Left forelimb (tissue), 1 donor: ENCODE measurements at places on chromosomes 2 and 18.

- no peak for DNase-seq
Measured at GRCh38 chr2:39059366-39059952, 61.4 kb downstream of the SOS1 start.

- DNase-seq: no peak
Measured at GRCh38 chr2:217113491-217113890, 253.6 kb upstream of the TNP1 start.

DNA sequence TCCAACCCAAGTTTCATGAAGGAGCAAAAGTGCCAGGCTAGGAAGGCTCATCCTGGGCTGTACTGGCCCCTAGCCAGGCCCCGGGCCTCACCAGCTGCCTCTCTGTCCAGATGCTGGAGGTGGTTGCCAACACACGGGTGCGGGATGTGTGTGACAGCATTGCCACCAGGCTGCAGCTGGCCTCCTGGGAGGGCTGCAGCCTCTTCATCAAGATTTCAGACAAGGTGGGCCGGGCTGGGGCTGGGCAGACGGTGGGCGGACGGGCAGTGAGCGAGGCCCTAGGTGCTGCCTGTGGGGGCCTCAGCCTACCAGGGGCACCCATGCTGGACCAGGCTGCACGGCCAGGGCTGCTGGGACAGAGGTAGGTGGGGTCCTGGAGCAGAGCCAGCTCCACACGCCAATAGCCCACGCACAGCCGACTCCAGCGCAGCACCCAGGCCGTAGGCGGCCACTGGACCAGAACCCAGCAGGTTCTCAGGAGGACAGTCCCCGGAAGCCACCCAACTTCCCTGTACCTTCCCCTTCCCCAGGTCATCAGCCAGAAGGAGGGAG is 11.8 kb upstream of the GPR17 start:
- no peak for DNase-seq

DNA sequence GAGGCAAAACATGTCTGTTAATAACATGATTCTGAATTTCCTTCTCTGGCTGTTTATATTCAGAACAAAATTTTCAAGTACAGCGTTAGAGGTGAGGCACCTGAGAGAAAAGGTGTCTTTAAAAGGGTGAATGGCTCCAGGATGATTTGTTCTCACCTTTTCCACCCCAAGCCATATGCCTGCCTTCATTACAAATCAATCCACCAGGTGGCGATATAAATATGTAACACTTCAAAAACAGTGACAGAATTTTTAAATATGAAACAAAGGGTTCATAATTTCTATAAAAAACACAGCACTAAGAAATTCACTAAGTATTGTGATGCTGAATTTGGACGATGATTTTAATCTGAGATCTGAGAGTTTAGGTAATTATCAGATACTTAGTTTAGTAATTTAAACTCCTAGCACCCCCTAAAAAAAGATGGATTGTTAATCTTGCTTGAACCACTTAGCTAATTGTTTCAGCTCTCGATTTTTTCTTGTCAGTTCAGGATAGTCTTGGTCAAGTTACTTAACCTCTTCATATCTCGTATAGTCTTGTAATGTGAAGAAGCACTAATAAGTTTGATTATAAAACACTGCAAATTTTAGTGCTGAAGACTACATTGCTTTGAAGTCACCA is 528.8 kb downstream of the CPS1 start:
- DNase-seq: no peak

GRCh38 chr2:163736433-163737189 is 803 bp upstream of the FIGN start:
- no peak for DNase-seq

DNA sequence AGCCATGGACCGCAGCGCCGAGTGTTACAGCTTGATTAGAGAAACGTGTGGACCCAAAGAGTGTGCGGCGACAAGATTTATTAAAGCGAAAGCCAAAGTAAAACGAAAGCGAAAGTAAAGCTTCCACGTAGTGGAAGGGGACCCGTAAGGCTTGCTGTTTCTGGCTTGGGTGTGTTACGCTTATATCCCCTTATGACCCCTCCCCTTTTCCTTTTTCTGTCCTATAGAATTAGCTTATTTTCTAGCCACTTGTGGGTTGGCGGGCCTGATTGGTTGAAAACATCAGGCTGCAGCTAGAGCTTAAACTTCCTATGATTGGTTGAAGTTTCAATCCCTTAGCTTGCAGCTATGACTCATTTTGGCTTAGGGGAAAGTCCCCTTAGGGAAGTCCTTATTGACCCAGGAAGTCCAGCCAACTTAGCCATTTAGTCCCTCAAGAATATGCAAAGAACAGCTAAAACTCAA is 969.7 kb downstream of the DCDC2C start:
- DNase-seq: no peak

DNA sequence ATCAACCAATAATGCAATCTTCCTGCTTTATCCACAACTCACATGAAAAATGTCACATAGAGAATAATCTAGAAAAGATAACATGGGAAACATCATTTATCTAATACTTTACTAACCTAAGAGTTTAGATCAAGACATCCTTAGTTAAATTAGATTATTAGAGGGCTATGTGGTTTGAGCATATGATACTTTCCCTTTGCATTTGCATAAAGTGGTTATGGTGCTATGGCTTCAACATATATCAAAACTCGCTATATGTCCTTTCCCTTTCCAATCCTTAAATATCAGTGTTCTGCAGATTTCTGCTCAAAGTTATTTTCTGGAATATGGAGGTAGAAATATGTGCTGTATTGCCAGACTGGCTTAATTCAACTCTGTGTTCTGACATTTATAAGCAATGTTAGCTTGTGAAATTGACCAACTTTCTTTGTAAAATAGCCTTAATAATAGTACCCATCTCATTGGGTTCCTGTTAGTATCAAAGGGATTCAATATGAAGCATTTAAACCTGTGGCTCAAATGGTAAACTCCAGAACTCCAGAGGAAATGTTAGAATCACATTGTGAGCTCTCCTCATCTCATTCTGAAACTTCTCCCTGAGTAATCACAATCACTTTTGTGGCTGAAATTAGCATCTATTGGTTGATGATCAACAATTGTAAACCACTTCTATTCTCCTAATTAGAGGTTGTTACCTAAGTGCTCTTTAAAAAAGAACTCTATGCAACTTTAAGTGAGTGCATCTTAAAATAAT is 1089.9 kb upstream of the SLC39A10 start:
- DNase-seq: no peak

GRCh38 chr2:143787674-143788073 is 658.5 kb downstream of the ARHGAP15 start:
- no peak for DNase-seq

GRCh38 chr2:237430861-237431260 is 16.9 kb upstream of the COL6A3 start:
- DNase-seq: no peak

GRCh38 chr2:8985561-8986326 is 17.7 kb downstream of the MBOAT2 start:
- DNase-seq: no peak

- no peak for DNase-seq
Measured at GRCh38 chr2:190443055-190443454, 34.9 kb downstream of the MFSD6 start.

DNA sequence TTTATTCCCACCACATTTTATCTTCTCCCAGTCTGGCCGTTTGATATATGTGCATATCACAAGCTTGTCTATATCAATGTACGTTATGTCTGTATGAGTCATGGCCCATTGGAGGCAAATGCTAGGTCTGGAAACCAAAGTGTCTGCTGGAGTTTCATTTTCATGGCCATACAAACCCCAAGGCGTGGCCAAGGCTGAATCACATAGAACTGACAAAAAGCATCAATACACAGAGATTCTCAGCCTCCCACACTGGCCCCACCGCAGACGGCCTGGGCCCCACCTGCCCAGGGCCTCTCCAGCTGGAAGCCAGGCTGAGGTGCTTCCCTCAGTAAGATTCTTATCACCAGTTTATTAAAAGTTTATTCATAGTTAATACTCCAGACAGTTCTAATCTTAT is 40.5 kb upstream of the SALL3 start:
- no peak for DNase-seq

GRCh38 chr2:65081232-65081685 is 25.0 kb downstream of the CEP68 start:
- no peak for DNase-seq

DNA sequence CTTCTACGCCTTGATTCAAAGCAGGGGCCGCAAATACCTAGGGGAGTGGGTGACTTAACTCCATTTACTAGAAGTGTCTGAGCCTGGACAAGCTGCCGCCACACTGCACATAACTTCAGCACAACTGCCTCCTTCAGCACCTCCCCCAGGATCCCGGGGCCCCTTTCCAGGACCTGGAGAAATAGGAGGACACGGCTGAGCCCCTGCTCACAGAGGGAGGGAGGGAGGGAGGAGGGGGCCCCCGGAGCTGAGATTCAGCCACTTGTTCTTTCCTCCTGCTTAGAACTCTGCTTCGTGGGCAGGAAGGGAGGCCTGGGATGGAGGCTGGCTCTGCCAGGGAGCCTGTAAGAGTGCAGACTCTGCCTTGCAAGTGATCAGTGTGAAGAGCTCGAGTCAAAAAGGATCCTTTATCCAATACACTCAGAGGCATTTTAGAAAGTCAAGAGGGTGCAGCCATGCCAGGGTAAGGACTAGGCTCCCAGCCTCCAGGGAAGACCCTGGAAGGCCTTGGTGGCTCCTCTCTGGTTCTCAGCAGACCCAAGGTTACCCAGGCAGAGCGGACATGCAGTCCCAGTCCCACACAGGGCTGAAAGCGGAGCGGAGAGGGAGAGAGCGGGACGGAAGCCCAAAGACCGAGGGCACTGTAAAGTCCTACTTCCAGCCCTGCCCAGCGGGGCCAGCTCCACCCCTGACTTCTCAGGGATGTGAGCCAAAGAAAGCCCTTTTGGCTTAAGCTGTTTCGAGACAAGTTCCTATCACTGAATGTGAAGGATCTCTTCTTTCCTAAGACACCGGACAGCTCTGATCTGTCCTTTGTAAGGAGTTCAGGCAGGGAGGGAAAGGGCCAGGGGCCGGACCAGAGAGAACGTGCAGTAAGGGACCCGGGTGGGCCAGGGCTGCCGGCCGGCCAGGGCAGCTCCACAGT is 8.6 kb upstream of the ARMC9 start:
- no peak for DNase-seq

GRCh38 chr18:76983613-76984051 is 149.0 kb downstream of the MBP start:
- DNase-seq: peak; percentile 53

- DNase-seq: no peak
Measured at GRCh38 chr2:210562502-210563080, 6.2 kb downstream of the CPS1 start.

- no peak for DNase-seq
Measured at GRCh38 chr2:45993476-45993991, 303.7 kb upstream of the EPAS1 start.

- DNase-seq: no peak
Measured at GRCh38 chr2:38907743-38908562, 18.3 kb downstream of the ARHGEF33 start.

GRCh38 chr2:60589104-60589503 is 35.6 kb upstream of the BCL11A start:
- DNase-seq: no peak

DNA sequence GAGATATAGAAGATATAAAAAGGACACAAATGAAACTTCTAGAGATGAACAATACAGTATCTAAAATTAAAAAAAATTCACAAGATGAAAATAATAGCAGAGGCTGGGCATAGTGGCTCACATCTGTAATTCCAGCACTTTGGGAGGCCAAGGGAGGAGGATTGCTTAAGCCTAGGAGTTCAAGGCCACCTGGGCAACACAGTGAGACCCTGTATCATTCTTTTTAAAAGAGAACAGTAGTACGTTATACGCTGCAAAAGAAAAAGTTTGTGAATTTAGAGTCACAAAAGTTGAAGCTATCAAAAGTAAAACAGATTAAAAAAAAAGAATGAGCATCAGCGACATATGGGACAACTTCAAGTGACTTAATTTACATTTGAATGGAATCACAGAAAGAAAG is 81.6 kb upstream of the ZFP36L2 start:
- no peak for DNase-seq

DNA sequence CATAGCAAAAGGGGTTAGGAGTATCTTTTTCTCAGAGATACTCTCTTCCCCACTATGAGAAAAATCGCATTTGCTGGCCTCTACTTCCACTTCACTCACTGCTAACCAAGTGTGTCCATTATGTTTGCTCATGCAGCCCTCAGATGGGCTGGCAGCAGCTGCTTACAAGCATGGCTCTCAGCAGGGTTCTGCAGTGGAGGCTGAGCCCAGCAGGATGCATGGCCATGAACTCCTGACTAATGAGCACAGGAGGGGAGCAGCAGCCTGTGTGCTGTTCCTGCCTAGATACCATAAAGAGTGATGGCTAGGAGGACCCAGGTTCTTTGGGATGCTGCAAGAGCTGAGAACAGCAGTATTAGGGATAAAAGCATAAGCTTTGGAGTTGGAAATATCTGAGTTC is 316.9 kb upstream of the THSD7B start:
- no peak for DNase-seq

DNA sequence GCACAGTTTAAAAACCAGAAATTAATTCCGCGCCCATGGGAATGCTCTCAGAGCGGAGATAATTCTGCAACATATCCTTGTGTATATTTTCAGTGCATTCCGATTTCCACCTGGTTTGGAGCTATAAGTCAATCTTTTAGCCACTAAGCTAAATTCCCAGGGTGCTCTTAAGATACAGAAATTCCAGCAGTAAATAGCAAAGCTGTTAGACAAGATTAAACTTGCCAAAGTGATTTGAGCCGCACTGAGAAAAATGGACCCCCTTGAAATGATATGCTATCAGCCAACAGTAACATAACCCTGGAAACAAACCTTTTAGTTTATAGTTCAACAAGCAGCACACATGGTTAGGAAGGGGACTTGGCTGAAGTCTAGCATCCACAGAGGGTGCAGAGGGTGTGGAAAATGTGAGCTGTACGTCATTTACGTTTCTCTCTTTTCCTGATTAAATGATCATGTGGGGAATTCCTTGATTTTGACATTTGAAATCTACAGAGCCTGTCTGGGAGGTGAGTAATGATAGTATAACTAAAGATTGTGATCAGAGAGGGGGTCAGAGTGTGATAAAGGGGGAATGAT is 99.8 kb upstream of the COPS8 start:
- DNase-seq: no peak

- DNase-seq: no peak
Measured at GRCh38 chr2:120140866-120141265, 82.3 kb downstream of the TMEM185B start.

GRCh38 chr18:42183746-42184145 is 228.7 kb downstream of the PIK3C3 start:
- no peak for DNase-seq

DNA sequence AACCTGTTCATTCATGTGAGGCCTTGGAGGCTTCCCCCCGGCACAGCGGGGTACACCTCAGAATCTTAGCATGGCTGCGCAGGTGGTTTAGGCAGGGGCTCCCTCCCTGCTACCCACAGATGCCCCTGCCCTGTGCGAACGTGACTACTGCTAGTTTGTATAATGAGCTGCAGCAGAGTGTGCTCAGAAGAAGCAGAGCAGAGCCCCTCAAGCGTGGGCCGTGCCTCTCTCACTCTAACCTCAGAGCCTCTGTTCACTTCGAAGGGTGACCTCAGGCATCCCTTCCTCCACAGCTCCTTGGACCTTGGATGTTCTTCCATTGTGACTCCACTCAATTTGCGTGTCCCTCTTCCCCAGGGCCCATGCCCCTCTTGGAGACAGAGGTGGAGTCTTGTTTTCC is 161.6 kb downstream of the CTIF start:
- no peak for DNase-seq

- no peak for DNase-seq
Measured at GRCh38 chr18:67735506-67735905, 219.0 kb upstream of the DSEL start.

GRCh38 chr2:144515696-144516410 is 4.1 kb downstream of the ZEB2 start:
- no peak for DNase-seq

GRCh38 chr2:101617188-101617587 is 80.3 kb upstream of the MAP4K4 start:
- no peak for DNase-seq

GRCh38 chr2:150487537-150488429 is at the start of gene RND3:
Gene RND3 (minus strand): TSS chr2:150487667. CDS start chr2:150487417, 250 bp downstream.
- DNase-seq: peak; percentile 96
